Stimulated activated CD4-positive, alpha-beta T cell treated with anti-CD3 and anti-CD28 coated beads, TNF-alpha, amount 100 ng/mL, for 1 hour (primary cell): ENCODE measurements at places on chromosomes 6 and 20.

GRCh38 chr20:19692685-19693119, 65.4 kb upstream of the RIN2 start:
- DNase-seq: no peak

GRCh38 chr20:62014488-62014775, 51.2 kb downstream of the TAF4 start:
- DNase-seq: no peak

DNA sequence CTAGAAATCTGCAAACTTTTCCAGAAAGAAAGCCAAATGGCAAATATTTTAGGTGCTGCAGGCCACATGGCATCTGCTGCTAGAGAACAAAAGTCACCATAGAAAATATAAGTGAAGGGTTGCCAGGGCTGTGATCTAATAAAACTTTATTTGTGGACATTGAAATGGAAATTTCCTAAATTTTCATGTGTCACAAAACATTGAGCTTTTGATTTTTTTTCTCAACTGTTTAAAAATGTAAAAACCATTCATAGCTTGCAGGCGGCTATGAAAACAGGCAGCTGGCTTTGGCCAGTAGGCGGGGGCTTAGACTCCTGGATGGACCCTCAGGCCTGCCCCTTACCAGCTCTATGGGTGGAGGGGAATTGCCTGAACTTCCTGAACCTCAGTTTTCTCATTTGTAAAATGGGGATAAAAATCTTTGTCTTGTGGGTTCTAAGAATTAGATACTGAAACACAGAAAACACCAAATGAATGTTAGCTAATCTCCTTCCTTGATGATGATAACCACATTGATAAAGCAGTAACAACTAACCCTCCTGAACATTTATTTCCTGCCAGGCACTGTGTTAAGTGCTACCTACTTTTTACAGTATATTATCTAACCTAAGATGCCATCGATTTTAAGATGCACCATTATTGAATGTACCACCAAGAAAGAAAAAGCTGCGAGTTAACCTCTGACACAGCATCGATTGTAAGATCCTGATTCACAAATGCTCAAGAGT, 85.5 kb downstream of the SLC22A23 start:
- DNase-seq: no peak

- DNase-seq: no peak
Observed at GRCh38 chr6:138468320-138469015, 30.8 kb downstream of the NHSL1 start.
